ENCODE measurements at places on chromosomes 1 and 21. TPM values are rescaled to one million over a fixed set of nuclear protein-coding genes. Genes with fewer than 3 reads are reported as not detected.

GRCh38 chr1:219806642-219807041 lies 121.7 kb downstream of the SLC30A10 start:
- DNase-seq = no peak

LRIG2 gene
- 19.2 TPM for total RNA-seq

GRCh38 chr1:26035203-26035958 lies 10.5 kb downstream of the SLC30A2 start:
- peak; percentile 79 for DNase-seq

DNA sequence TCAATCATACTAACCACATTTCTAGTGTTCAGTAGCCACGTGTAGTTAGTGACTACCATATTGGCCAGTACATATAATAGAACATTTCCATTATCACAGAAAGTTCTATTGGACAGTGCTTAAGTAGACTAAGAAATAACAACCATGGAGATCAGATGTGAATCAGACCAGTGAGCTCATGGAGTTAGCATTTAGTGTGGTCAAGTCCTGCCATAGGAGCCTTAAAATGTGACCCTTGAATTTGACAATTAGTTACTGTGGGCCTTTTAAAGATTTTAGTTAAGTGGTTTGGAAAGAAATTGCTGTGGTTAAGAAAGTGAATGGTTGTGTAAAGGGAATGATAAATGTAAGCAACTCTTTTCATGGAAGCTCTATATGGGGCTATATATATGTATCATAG lies 123.4 kb downstream of the POU2F1 start:
- DNase-seq = no peak

- no peak for DNase-seq
These were observed 459.1 kb downstream of the DPYD start for GRCh38 chr1:97461782-97462181.

GRCh38 chr1:40766017-40766416 lies 17.6 kb upstream of the KCNQ4 start:
- no peak for DNase-seq

DNA sequence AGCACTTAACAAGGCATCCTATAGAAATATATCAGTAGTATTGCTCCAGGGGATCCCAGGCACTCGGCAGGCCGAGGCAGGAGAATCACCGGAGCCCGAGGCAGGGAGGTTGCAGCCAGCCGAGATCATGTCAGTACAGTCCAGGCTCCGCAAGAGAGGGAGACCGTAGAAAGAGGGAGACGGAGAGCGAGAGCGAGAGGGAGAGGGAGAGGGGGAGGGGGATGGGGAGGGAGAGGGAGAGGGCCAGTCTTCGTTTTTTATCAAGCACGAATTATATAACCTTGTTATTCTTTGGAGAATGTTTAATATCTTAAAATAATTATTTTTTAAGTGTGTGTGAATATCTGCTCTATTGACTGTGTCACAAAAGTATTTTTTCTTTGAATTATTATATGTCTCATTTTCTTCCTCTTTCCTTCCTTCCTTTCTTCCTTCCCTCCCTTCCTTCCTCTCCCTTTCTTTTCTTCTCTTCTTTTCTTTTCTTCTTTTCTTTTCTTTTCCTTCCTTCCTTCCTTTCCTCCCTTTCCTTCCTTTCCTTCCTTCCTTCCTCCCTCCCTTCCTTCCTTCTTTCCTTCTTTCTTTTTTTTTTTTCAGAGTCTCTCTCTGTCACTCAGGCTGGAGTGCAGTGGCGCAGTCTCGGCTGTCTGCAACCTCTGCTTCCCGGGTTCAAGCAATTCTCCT lies 233.7 kb downstream of the SRGAP2C start:
- DNase-seq = no peak

FLG2 gene
- total RNA-seq = not detected

GRCh38 chr1:23417570-23417969 lies 7.0 kb downstream of the TCEA3 start:
- DNase-seq = no peak

AGPAT3 gene
- 33.7 TPM for total RNA-seq

KCNE2 gene
- total RNA-seq = 1.0 TPM

GRCh38 chr1:243407284-243408018 lies 151.6 kb downstream of the SDCCAG8 start:
- no peak for DNase-seq

DNA sequence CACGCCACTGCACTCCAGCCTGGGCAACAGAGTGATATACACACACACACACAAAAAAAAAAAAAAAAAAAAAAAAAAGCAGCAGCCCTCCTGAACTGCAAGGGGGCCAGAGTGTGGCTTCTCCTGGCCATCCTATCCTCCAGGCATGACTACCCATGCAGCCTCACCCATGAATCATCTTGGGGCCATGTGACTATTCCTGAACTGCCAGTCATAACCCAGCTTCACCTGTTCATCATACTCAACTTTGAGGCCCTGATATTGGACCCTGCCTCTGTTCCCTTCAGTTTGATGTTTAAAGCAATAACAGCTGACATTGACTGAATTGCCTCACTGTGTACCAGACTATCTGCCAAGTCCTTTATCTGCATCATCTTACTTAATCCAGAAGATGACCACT lies 2.8 kb upstream of the HPCAL4 start:
- no peak for DNase-seq

GRCh38 chr1:227558732-227559262 lies 4.6 kb upstream of the ZNF678 start:
- DNase-seq = no peak

ATF6 gene
- total RNA-seq = 41.1 TPM

DNA sequence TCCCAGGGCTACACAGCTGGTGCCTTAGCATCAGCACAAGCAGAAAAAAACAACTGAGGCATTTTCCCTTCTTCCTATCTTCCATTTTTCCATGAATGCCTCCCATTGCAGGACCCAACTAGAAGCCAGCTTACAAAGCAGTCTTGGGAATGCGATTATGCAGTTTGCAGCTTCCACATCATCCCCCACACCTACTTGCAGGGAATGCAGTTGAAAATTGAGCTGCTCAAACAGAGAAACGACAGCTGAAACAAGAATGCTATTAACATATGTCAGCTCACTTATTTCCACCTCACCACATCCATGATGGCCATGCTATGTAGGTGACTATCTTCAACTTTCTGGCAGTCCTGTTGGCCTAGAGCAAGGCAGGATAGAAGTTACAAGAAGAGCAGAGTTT lies 150.6 kb upstream of the KCTD3 start:
- DNase-seq = no peak

- DNase-seq = no peak
These were observed 55.7 kb upstream of the EFHD2 start for GRCh38 chr1:15353839-15354579.

FAM3B gene
- 1.7 TPM for total RNA-seq

DNA sequence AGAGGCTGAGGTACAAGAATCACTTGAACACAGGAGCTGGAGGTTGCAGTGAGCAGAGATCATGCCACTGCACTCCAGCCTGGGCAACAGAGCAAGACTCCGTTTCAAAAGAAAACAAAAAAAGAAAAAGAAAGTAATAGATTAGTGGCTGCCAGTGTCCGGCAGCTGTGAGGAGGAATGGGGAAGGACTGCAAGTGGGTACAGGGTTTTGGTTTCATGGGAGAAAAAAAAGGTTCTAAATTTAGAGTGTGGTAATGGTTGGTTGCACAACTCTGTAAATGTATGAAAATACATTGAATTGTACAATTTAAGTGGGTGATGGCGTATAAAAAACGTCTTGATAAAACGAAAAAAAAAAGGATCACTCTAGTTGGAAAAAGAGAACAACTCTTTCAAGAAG lies 6.7 kb downstream of the TAF1A start:
- DNase-seq = no peak

GRCh38 chr1:95982711-95983110 lies 738.9 kb upstream of the PTBP2 start:
- DNase-seq = no peak

- DNase-seq = peak; percentile 55
These were observed 21.9 kb upstream of the LAPTM5 start for GRCh38 chr1:30779294-30780071.

DNA sequence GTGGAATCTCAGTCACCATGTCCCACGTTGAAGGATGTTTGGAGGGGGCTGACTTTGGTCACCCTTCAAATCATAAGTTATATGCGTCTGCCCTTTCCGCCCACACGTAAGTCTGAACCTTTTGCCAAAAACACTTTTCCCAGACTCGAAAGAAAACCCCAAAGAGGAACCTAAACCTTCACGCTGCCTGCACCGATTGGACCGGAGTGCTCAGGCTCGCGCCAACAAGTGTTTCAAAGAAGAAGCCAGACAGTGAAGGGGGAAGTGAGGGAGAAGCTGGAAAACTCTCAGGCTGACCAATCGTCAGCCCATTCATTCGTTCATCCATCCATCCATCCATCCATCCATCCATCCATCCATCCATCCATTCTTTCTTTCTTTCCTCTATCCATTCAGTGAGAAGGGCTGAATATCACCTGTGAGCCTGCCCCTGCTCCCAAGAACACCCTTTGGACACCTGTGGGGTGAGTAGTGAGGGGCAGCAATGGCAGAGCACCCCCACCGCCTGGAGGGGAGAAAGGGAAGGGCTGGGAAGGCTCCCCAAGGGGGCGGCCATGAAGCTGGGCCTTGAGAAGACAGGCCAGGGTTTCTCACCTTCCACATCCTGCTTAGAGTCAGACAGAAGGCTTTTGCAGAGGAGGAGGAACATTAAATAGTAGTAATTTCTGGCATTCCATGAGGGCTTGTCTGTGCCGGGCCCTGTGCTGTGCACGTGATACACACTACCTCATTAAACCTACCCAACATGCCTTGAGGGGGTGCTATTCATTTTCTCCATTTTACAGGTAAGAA lies 27.1 kb upstream of the RUNX3 start:
- DNase-seq = no peak

- DNase-seq = no peak
These were observed 2.0 kb upstream of the GJA5 start for GRCh38 chr1:147762233-147763024.

DNA sequence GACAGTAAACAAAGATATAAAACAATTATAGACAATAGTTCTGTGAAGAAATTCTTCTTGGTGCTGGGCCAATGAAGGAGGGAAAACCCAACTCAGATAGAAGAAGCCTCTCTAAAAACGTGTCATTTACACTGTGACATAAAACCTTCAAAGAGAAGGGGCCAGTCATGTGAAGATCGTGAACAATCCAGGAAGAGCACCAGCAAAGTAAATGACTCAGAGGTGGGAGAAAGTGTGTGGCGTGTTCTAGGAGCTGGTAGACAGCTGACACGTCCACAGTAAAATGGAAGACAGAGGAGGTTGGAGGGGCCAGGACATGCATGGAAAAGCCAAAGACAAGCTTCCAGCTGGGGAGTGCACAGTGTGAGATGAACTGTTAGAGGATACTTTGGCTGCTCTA lies 143.6 kb downstream of the VAV3 start:
- DNase-seq = no peak

DNA sequence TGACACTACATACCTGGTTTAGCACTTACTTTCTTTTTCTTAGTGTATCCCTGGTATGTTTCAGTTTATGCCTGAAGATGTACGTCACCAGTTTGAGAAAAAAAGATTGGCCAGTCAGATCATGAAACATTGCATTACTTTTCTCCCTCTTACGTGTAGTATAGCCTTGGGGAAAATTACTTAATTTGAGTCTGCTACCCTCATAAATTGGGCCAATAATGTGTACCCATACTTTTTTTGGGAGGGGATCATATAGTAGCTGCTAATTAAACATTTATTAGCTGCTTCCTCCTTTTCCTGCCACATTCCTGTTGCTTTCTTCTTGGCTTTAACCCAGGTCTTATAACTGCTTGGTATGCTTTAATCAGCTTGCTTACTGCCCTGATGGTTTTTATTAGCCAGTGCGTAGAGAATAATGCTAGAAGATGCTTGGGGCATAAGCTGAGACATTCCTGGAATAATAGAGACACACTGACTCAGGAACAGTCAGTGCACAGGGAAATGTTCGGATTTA lies 32.1 kb downstream of the RABGAP1L start:
- DNase-seq = no peak

CYP4A22 gene
- 0.22 TPM for total RNA-seq

DNA sequence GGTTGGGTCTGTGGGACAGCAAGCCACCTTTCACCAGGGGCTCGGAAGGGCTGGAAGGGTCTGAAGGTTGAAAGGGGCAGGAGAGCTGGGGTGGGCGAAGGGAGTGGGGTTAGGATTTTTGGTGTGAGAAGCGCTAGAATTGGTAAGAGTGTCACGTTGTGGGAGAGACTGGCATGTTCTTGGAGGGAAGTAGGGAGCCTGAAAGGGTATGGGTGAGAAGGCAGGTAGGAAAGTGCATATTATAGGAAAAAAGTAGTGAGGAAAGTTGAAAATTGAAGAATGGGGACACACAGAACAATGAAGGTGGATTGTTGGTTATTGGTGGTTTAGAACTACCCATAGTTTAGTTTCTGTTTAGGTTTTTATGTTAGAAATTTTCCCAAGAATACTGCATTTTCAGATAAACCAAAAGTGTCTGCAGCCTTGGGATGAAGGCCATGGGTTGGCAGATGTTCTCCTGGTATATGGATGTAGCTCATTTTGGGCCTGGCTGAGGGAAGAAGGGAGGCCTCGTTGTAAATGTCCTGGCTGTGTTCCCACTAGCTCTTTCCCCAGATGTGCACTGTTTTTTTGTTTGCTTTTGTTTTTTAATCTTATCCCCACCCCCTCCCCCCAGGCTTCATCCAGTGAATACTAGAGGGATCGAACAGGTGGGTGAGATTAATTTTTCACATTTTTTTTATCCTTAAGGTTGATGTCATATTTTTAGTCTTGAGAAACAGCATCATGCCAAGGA lies 1.2 kb downstream of the LRRC42 start:
- no peak for DNase-seq

DNA sequence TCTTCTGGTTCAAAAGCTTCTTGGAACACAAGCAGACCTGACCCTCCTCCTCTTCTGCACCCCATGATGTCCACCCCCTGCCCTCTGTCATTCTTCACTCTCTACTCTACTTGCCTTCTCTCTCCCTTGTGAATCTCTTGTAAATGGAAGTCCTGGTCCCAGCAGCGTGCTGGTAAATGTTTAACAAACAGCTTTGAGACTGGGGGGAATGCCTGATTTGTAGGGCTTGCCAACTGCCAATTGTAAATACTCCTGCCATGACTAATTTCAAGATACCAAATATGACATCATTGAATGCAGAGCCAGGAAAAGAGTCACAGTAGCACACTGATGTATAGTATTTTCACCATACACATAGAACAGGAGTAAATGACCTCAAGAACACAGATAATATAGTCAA lies 40.9 kb upstream of the LRRN2 start:
- no peak for DNase-seq

DNA sequence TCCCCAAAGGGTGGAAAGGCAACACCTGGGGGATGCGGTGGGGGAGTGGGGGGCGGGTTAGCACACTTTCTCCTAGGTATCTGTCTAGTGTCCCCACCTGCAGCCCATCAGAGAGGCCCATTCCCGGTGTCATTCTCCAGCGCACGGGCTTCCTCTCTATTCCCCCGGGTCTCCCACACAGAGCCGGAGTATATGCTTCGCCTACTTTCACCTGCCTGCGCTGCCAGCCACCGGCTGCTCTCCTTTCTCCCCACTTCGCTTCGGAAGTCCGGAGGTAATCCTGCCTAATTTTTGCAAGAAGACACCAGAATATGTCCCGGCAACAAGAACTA lies 852 bp downstream of the RGS7 start:
- DNase-seq = no peak

Data from spinal cord (tissue), 10 donors.